ENCODE measurements at places on chromosomes 2 and 18.
A peak's percentile ranks its signal among the peaks of the same experiment; 100 is the strongest.

DNA sequence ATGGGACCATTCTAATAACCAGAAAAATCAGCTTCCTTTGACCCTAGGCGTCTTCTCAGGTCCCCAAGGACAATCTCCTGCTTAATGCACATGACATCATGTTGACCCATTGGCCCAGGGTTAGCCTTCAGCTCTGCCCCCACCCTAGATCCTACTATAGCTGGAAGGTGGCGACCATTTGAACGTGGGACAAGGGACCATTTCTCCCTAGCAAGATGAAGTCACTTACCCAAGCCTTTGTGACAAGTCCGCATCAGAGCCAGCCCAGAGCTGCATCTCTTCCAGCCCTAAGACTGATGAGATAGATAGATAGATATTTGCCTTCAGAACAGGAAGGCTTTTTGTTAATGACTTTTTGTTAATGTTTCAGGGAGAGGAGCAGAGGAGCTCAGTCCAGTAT is 28.2 kb upstream of the TAF1B start:
- no peak overlapping the region for H3K4me3 ChIP-seq
- H3K27me3 ChIP-seq = no peaks in the 10 kb centered on the region
- DNase-seq = no peak

GRCh38 chr2:55010915-55011314 is 39.3 kb downstream of the RTN4 start:
- H3K4me3 ChIP-seq = no peak overlapping the region
- DNase-seq = no peak
- peaks cover 16% of the 10 kb centered on the region for H3K36me3 ChIP-seq
- peaks cover 10% of the 10 kb centered on the region for H3K4me1 ChIP-seq
- H3K27me3 ChIP-seq = no peaks in the 10 kb centered on the region

DNA sequence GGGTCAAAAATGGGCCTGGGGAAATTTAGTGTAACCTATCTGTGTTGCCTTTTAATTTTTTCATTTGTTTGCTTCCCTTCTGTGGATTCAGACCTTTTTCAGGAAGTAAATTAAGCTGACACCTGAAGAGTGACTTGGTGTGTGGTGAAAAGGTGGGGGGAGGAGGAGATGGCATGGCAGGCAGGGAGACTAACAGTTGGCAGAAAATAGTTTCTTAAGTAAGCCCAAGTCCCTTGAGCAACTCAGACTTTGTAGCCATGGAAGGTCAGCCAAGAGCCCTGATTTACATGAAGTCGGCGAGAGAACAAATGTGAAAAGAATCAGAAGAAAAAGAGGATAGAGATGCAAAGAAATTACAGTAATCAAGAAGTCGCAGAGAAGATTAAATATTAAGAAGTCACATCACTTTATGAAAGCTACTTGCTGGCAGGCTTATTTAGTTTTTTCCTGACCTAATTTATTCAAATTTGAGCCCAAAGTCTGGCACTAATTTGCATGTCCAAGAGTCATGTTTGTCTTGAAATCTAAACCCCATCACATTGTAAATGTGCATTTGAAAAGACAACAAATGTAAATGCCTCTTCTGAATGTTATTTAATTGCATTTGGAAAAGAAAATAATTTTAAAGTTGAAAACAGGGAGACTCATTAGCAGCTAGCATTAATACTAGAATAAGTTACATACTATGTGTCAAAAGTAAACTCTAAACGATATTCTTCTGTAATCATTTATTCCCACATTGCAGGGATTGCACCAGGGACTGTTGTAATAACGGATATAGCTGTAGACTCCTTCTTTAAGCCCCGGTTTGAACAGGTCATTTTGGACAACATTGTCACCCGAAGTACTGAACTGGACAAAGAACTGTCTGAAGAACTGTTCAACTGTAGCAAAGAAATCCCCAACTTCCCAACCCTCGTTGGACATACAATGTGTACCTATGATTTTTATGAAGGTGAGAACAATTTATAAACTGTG is 19.3 kb downstream of the UPP2 start:
- H3K27ac ChIP-seq = no peak overlapping the region
- no peaks in the 10 kb centered on the region for H3K27me3 ChIP-seq
- no peaks in the 10 kb centered on the region for H3K36me3 ChIP-seq
- no peak for DNase-seq
- H3K4me1 ChIP-seq = no peaks in the 10 kb centered on the region

DNA sequence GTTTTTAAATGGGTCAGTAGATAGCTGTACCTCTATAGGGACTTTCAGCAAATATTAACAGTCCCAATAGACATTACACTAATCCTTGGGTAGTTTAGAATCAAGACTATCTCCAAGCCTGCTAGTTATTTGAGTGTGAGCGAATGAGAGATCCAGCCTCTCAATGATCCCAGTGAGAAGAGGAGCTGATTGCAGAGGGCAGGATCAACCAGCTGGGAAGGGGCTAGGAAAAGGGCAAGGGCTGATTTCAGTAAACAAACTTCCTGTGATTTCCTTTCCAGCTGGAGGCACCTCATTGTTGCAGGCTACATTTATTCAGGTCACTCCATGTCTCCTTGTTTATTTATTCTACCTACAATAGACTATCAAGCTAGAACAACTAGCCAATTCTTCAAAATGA is 84.1 kb upstream of the CTNNA2 start:
- H3K4me1 ChIP-seq = peaks cover 12% of the 10 kb centered on the region
- no peaks in the 10 kb centered on the region for H3K36me3 ChIP-seq
- no peak overlapping the region for H3K27ac ChIP-seq
- no peak for DNase-seq
- H3K27me3 ChIP-seq = no peaks in the 10 kb centered on the region

DNA sequence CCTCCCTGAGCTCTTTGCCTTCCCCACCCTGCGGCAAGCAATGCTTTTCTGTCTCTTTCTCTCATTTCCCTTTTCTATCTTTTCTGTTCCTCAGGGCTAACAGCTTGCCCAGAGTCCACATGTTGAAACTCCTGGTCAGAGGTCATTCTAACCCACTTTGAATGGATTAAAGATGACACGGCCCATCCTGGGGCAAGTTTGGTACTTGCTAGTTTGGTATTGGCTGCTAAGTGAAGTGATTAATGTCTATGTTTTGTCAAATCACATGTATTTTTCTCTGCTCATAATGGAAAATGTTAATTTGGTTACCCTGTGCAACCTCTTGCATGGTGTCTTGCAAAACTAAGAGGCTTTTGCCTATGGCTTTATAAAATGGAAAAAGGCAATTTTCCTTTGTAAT is 960.2 kb downstream of the CNTNAP5 start:
- H3K27ac ChIP-seq = no peak overlapping the region
- H3K4me3 ChIP-seq = no peak overlapping the region
- H3K36me3 ChIP-seq = no peaks in the 10 kb centered on the region
- H3K4me1 ChIP-seq = no peaks in the 10 kb centered on the region

- H3K27me3 ChIP-seq = no peaks in the 10 kb centered on the region
- no peak overlapping the region for H3K4me3 ChIP-seq
- no peaks in the 10 kb centered on the region for H3K36me3 ChIP-seq
- no peak overlapping the region for H3K27ac ChIP-seq
- no peaks in the 10 kb centered on the region for H3K4me1 ChIP-seq
- no peak for DNase-seq
Measured at GRCh38 chr2:186575856-186576255, 14.0 kb upstream of the ITGAV start.

DNA sequence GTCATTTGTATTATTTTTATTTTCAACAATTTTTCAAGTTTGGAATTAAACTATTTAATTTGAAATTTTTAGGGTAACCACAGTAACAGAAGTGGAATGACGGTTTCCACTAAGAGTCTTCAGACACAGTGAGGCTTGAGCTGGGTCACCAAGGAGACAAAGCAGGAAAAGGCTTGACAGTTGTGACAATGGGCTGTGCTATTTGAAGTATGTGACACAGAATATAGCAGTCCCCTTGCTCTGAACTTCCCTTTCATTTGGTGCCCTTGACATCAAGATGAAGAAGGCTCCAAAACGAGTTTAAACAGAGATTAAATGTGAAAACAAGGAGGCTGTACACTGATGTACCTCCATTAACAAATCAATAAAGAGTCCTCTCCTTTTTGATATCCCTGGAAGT is 265.4 kb upstream of the DLGAP1 start:
- H3K27me3 ChIP-seq = no peaks in the 10 kb centered on the region
- peak; percentile 58 for DNase-seq
- H3K27ac ChIP-seq = peak overlapping the region; percentile 21
- H3K36me3 ChIP-seq = no peaks in the 10 kb centered on the region
- no peak overlapping the region for H3K4me3 ChIP-seq

GRCh38 chr2:230870544-230871360 is 6.0 kb downstream of the ITM2C start:
- H3K36me3 ChIP-seq = peaks cover 28% of the 10 kb centered on the region
- peak; percentile 56 for DNase-seq
- H3K4me1 ChIP-seq = peaks cover 50% of the 10 kb centered on the region
- H3K27ac ChIP-seq = peak overlapping the region; percentile 67
- H3K27me3 ChIP-seq = no peaks in the 10 kb centered on the region

GRCh38 chr2:69030800-69031428 is 17.9 kb downstream of the ANTXR1 start:
- peaks cover 2% of the 10 kb centered on the region for H3K4me1 ChIP-seq
- peak overlapping the region; percentile 40 for H3K27ac ChIP-seq
- H3K4me3 ChIP-seq = no peak overlapping the region
- H3K36me3 ChIP-seq = no peaks in the 10 kb centered on the region
- no peaks in the 10 kb centered on the region for H3K27me3 ChIP-seq

DNA sequence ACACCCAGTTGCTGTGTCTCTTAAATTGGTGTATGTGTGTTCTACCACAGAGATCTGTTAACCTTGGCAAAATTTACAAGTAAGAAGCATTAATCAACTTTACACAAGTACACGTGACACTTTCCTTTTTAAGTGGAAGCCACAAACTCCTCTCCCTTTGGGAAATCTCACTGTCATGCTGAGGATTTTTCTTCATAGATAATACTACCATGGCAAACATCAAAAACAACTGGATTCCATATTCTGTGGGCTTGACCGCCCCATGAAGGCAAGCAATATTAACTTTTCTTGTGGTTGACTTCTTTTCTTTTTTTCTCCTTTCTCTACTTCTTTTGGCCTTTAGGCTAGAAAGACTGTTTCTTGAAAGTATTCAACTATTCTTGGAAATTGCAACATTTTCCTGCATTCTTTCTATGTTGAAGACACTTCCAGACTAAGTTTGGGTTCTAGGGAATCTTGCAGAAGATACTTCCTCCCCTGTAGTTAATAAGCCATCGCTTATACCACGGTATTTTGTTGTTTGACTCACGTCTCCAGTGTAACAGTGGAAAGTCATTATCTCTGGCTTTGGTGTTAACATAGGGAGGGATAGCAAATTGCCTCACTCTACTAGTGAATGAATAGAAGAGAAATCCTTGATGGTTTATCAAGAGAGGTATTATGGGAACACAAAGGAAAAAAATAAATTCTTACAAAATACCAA is 79.5 kb downstream of the SLC8A1 start:
- H3K4me3 ChIP-seq = no peak overlapping the region
- no peak overlapping the region for H3K27ac ChIP-seq
- peaks cover 15% of the 10 kb centered on the region for H3K4me1 ChIP-seq
- no peak for DNase-seq
- H3K36me3 ChIP-seq = no peaks in the 10 kb centered on the region

GRCh38 chr2:166494140-166494624 is at the start of gene SCN7A:
TSS of gene SCN7A (minus strand) at chr2:166494249. CDS start at chr2:166477696, 16,553 bp downstream.
- peak; percentile 84 for DNase-seq
- no peaks in the 10 kb centered on the region for H3K36me3 ChIP-seq
- H3K4me3 ChIP-seq = peak within 1 kb of the TSS; percentile 56
- peaks cover 23% of the 10 kb centered on the region for H3K27me3 ChIP-seq
- H3K27ac ChIP-seq = no peak within 1 kb of the TSS

DNA sequence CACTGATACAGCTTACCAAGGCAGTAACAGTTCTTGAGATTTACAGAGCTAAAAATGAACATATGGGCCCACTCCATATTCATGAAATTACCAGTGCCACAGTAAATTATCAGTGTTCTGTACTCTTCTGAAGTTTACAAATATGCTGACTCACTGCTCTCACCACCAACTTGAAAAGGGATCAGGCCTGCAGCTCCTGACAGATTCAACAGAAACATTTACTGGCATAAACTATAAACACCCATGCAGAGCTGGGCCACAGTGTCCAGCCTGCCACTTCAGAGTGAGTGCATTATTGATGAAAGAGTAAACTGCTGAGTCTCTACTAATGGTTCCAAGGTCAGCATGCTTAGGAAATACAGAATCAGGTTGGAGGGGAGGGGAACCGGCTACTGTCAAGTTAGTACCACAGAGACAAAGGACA is 83.1 kb downstream of the FARSB start:
- no peak overlapping the region for H3K27ac ChIP-seq
- H3K36me3 ChIP-seq = no peaks in the 10 kb centered on the region
- H3K27me3 ChIP-seq = no peaks in the 10 kb centered on the region
- no peak overlapping the region for H3K4me3 ChIP-seq

GRCh38 chr2:26359886-26360473 is 13.4 kb upstream of the ADGRF3 start:
- H3K27ac ChIP-seq = no peak overlapping the region
- H3K27me3 ChIP-seq = no peaks in the 10 kb centered on the region
- peak overlapping the region; percentile 3 for H3K4me3 ChIP-seq

DNA sequence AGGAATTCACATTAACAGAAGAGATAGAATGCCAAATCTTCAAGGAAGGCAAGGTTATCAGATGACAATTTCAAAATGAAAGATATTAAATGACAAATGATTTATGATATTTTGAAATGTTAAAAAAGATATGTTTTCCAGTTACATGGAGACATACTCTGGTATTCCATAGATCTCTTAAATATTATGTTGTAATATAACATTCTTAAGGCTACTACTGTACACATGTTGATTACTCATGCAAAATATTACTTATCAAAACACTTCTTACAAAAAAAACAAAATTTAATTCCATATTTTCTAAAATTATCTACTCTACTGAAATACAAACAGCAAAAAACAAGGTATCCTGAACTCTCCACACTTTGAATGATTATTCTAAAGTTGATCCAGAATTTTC is 22.9 kb downstream of the RTTN start:
- no peak for DNase-seq
- H3K4me1 ChIP-seq = no peaks in the 10 kb centered on the region
- no peak overlapping the region for H3K27ac ChIP-seq
- no peak overlapping the region for H3K4me3 ChIP-seq
- no peaks in the 10 kb centered on the region for H3K27me3 ChIP-seq

DNA sequence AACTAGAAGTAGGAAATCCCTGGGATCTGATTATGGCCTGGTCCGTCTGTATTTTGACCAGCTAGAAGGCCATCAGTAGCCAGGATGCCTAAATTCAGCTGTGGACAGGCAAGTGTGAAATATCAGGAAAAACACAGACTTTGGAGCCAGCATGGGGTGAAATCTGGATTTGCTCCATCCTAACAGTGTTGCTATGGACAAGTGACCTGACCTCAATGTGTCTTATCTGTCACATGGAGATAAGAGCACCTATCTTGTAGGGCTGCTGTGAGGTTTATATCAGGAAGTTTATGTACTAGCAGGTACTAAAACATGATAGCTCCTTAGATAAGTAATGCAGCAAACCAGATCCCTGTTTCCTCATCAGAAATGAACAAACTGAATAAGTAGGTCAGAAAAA is 460.4 kb downstream of the STK39 start:
- no peaks in the 10 kb centered on the region for H3K36me3 ChIP-seq
- H3K27me3 ChIP-seq = peaks cover 29% of the 10 kb centered on the region
- peaks cover 4% of the 10 kb centered on the region for H3K4me1 ChIP-seq
- no peak overlapping the region for H3K27ac ChIP-seq

GRCh38 chr2:147588191-147588590 is 256.6 kb upstream of the ACVR2A start:
- no peak for DNase-seq
- H3K27ac ChIP-seq = no peak overlapping the region
- no peak overlapping the region for H3K4me3 ChIP-seq
- H3K4me1 ChIP-seq = no peaks in the 10 kb centered on the region

- H3K4me1 ChIP-seq = no peaks in the 10 kb centered on the region
- no peak overlapping the region for H3K27ac ChIP-seq
- H3K4me3 ChIP-seq = no peak overlapping the region
- no peak for DNase-seq
- no peaks in the 10 kb centered on the region for H3K27me3 ChIP-seq
Measured at GRCh38 chr18:24754583-24755253, 294.3 kb downstream of the HRH4 start.
